ENCODE measurements at places on chromosomes 13 and 19. TPM values are rescaled to one million over a fixed set of nuclear protein-coding genes. Genes with fewer than 3 reads are reported as not detected.

DNA sequence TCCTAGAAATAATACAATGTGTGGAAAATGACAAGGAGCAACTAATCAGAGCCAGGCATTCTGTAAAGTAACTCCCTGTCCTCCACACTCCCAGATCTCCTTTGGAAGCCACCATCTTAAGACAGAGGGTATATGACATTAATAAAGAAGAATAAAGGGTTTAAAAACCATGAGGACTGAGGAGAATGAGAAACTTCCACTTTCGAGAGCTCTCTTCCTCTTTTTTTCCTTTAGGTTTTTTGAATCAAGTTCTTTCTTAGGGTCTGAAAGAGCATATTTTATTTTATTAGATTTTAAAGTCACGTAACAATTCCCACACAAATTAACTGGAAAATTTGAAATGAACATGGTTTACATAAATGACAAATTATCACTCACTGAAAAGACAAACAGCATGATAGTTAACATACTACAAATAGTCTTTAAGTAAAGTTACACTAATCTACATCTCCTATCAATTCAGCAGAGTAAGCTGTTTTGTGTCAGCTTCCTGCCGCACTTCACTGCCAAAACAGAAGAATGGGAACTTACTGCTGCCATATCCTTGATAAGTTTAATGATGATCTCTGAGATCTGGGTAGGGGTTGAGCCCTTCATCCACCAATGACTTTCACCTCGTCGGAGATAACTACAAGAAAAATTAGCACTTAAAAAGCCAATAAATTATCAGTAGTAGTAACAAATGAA, 38.6 kb upstream of the FBXL3 start:
- no peaks in the 10 kb centered on the region for H3K36me3 ChIP-seq
- DNase-seq, result no peak
- H3K4me1 ChIP-seq, result no peaks in the 10 kb centered on the region
- no peak overlapping the region for H3K4me3 ChIP-seq

DNA sequence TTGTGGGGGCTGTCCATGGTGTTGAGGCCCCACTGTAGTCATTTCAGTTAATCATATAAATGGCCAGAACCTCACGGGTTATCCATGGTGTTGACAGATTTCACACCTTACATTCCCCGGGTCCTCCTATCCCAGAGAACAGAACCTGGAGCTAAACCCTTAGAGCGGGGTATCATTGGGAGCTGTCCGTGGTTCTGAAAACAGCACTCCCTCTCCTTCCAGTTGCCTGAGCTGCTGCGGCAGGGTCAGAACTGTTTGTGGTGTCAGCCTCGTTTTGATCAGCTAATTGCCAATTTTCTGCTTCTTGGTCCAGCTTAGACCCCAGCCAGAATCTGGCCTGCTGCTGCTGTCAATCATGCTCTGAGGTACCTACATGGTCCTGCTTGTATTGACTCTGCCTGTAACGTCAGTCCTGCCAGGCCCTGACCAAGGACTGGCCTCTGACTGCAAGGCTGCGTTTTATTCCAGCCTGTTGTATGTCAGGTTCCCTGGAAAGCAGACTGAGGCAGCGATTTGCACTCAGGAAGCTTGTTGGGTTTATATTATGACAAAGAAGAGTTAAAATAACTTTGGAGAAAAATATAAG, 55.8 kb upstream of the KCTD15 start:
- H3K27me3 ChIP-seq, result peaks cover 31% of the 10 kb centered on the region
- H3K4me3 ChIP-seq, result no peak overlapping the region
- no peaks in the 10 kb centered on the region for H3K36me3 ChIP-seq
- H3K4me1 ChIP-seq, result no peaks in the 10 kb centered on the region
- no peak for DNase-seq
- no peak overlapping the region for H3K27ac ChIP-seq

- no peaks in the 10 kb centered on the region for H3K4me1 ChIP-seq
- no peak overlapping the region for H3K4me3 ChIP-seq
- no peak overlapping the region for H3K27ac ChIP-seq
- no peaks in the 10 kb centered on the region for H3K36me3 ChIP-seq
- no peak for DNase-seq
These were observed 98.8 kb downstream of the OLFM4 start for GRCh38 chr13:53127373-53127772.

DNA sequence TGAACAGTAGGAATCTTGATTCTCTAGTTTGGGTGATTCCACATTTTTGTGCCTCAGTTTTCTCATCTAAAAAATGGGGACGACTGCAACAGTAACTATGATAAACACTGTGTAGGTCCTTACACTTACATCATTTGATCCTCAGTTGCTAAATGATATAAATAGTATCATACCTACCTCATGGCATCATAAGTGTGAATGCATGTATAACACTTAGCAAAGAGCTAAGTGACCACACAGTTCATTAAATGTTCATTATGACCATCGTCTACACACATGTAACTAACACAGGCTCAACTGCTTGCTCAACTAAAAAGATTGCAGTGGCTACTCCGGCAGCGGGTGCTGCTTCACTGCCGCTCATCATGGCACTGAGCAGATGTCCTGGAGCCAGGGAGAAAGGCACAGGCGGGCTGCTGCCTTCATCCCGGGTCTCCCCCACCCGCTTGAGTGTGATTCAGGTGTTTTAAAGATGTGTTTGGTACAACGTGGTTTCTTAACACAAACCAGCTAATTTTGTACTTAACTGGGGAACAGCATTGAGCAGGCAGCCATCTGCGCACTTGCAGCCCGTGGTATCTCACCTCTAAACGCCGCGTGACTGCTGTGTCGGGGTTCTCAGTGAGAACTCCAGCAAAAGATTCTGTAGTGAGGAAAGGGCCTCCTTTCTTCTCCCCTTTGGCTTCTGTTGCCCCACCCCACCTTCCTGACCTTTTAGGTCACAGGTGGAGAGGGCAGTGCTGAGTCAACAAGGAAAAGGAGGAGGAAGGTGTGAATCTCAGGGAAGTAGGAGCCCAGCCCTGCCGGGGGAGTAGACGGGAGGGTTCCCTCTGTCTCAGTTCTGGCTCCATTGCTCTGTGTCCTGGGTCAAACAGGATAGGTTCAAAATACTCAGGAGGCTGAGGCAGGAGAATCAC, 11.7 kb upstream of the ACTN4 start:
- DNase-seq, result no peak
- H3K4me1 ChIP-seq, result no peaks in the 10 kb centered on the region
- H3K36me3 ChIP-seq, result no peaks in the 10 kb centered on the region
- H3K27ac ChIP-seq, result peak overlapping the region; percentile 48
- H3K27me3 ChIP-seq, result no peaks in the 10 kb centered on the region

- H3K36me3 ChIP-seq, result no peaks in the 10 kb centered on the region
- H3K4me3 ChIP-seq, result no peak overlapping the region
- no peaks in the 10 kb centered on the region for H3K4me1 ChIP-seq
- no peak for DNase-seq
- H3K27ac ChIP-seq, result no peak overlapping the region
- no peaks in the 10 kb centered on the region for H3K27me3 ChIP-seq
These were observed 57.0 kb downstream of the SLC10A2 start for GRCh38 chr13:103009051-103009840.

DNA sequence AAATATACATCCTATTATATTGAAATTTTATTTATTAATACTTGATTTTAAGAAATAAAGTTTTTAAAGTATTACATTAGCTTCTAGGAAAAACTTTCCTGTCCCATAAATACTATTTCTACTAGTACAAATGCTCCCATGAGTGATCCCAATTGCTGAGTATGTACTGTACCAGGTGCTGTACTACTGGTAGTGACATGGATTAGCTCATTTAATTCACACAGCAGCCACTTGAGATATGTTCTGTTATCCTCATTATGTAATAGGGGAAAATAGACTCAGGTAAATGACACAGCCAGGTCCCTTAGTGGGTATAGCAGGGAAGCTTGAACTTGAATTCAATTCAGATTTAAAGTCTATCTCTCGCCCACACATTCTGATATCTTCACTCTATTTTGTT, 363.1 kb downstream of the FGF14 start:
- no peak overlapping the region for H3K4me3 ChIP-seq
- no peak overlapping the region for H3K27ac ChIP-seq
- no peaks in the 10 kb centered on the region for H3K27me3 ChIP-seq
- H3K4me1 ChIP-seq, result no peaks in the 10 kb centered on the region
- no peak for DNase-seq

GRCh38 chr13:81738364-81738763, 1397.4 kb upstream of the SPRY2 start:
- H3K36me3 ChIP-seq, result no peaks in the 10 kb centered on the region
- no peaks in the 10 kb centered on the region for H3K27me3 ChIP-seq
- H3K4me3 ChIP-seq, result no peak overlapping the region
- H3K27ac ChIP-seq, result no peak overlapping the region
- no peaks in the 10 kb centered on the region for H3K4me1 ChIP-seq
- DNase-seq, result no peak

DNA sequence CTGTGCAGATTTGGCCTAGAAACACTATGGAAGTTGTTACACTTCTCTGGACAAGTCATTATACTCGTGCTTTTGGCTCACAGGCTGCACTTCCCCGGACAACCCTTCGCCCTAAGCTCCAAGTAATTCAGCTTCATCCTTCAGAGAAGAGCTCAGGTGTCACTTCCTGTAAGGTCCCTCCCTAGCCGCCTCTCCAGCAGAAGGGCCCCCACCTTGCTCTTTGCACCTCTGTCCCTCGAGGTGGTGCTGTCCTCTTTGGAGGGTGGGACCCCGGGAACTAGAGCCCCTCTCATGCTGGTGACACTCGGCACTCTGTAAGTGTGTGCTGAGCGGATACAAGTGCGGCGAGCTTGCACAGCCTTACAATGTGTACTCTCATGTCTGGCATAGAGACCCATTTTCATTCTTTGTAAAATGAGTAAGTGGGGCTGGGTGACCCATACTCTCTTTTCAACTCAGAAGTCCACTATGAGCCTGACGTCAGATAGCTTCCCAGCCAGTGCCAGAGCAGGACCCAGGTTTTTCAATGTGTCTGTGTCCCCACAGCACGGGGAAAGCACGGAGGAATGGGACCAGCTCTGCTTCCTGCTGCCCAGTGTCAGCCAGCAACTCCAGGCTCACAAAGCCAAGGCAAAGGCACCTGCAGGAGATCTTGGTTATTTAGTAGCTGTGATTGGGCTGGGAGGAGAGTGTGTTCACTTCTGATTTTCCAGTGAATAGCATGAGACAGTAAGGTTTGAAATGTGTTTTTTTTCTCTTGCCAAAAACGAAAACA, 26.9 kb downstream of the CHAMP1 start:
- H3K4me3 ChIP-seq, result no peak overlapping the region
- no peak for DNase-seq
- no peak overlapping the region for H3K27ac ChIP-seq

DNA sequence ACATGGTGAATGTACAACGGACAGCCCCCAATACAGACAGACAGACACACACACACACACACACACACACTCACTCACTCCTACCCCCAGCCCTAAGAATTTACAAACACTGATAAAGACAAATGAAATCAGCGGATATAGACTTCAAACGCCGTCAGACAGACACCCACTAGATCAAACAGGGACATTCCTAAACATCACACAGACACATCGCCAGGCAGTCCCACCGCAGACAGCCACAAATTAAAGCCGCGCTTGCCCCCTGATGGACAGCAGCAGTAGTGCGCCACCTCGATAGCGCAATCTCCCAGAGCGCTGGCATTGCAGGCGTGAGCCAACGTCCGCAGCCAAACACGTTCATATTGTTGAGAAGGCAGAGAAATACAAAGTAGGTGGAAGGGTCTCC, 24.7 kb upstream of the ADGRE1 start:
- peak overlapping the region; percentile 35 for H3K4me3 ChIP-seq
- peaks cover 2% of the 10 kb centered on the region for H3K36me3 ChIP-seq
- peak; percentile 93 for DNase-seq

DNA sequence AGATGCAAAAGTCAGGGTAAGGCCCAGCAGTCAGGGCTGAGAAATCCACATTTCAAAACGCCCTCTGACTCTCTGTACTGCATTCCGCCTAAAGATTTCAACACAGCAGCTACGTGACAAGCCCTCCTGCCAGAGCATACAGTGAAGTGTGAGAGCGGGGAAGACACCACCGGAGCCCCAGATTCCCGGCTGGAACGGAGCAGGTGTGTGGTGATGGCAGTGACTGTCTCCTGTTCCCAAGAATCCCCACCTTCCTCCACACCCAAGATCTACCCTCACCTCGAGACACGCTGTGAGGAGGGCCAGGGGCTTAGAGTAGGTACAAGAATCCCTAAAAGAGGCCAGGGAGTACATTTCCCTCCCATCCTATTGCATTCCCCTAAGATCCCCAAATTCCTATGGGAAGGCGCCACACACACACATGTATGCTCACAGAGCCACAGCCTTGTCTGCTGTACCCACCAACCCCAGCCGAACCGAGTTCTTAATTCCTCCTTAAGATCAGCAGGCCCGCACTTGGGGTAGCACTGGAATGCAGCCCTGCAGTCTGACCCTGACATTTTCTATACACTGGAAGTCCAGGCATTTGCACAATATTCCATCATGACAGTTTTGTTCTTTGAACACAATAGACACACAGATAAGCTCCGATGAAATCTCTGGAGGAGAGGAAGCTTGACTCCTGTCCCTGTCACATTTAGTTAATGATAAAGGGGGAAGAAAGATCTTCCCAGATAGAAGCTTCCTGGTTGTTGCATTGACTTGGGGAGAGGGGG, 102.9 kb downstream of the FOXO1 start:
- H3K27me3 ChIP-seq, result no peaks in the 10 kb centered on the region
- H3K36me3 ChIP-seq, result peaks cover 11% of the 10 kb centered on the region
- peaks cover 44% of the 10 kb centered on the region for H3K4me1 ChIP-seq

- H3K27ac ChIP-seq, result no peak overlapping the region
- H3K4me1 ChIP-seq, result peaks cover 25% of the 10 kb centered on the region
- H3K4me3 ChIP-seq, result no peak overlapping the region
- DNase-seq, result no peak
- peaks cover 43% of the 10 kb centered on the region for H3K27me3 ChIP-seq
These were observed 3.2 kb downstream of the CRLF1 start for GRCh38 chr19:18603255-18603957.

DNA sequence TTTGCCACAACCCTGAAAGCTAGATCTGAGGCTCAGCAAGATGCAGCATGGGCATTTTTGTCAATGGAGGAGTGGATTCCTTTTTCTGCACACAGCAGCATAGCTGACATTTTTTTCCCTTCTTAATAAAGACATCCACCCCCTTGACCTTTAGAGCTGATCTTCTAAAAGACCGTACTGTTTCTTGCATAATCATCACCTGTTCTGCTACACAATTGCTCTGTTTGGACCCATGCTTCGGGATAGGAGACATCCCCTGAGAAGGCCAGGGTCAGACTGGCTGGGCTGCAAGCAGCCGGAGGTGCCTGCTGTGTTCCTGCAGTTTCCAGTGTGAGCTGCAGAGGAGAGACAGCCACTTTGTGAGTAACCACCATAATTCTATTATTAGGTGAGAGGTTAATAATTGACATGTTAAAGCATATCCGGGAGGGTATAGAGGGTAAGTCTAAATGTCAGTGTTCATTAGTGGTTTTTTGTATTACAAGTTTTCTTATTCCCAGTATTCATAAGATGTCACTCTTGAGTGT, 108.5 kb upstream of the C1QTNF9B start:
- H3K4me3 ChIP-seq, result no peak overlapping the region
- no peaks in the 10 kb centered on the region for H3K4me1 ChIP-seq
- no peak for DNase-seq
- no peak overlapping the region for H3K27ac ChIP-seq

Gene CYP2S1
- 2.6 TPM for polyA plus RNA-seq

Gene DCLK1
- polyA plus RNA-seq, result 12.6 TPM
